Naive B cell (primary cell): ENCODE measurements at places on chromosomes 11 and 22. TPM values are rescaled to one million over a fixed set of nuclear protein-coding genes. Genes with fewer than 3 reads are reported as not detected.

DNA sequence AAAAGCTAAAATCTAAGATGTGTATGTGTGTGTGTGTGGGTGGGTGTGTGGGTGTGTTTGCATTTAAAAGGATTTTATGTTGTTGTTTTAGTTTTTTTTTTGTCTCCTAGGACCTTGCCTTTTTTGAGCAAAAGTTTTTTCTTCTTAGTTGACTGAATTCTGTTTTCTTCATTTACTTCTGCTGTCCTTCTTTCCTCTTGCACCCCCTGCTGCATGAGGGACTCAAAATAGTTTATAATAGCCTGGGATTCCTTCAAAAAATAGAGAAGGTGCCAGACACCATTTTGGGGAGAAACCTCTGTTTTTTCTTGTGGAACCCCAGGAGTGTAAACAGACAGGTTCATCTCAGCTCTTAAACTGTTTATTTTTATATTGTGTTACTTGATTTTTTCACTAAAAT, 817.7 kb downstream of the TBC1D22A start:
- DNase-seq: no peak

DNA sequence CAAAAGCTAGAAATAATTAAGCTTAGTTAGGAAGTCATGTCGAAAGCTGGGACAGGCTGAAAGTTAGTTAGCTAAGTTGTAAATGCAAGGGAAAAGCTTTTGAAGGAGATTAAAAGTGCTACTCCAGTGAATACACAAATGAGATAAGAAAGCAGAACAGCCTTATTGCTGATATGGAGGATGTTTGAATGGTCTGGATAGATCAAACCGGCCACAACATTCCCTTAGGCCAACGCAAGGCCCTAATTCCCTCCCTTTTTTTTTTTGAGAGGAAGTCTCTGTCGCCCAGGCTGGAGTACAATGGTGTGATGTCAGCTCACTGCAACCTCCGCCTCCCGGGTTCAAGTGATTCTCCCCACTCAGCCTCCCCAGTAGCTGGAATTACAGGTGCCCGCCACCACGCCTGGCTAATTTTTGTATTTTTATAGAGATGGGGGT, 23.3 kb upstream of the WEE1 start:
- no peak for DNase-seq

DNA sequence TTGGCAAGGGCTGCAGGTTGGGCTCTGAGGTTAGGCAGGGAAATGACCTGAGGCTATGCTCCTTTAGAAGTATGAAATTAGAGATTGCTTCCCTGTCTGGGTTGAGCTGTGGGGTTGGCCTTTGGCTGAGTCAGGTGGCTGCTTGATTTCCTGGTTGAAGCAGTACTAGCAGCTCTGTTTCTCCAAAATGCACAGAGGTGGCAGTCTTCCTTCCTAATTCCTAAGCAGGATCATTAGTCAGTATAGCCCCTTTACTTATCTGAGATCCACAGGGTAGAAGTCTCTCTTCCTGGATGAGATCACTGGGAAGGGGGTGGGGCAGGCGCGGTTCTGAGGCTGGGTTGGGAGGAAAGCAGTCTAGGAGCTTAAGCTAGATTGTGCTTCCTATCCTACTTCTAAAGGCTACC, 1917.5 kb downstream of the LRRC4C start:
- no peak for DNase-seq

DNA sequence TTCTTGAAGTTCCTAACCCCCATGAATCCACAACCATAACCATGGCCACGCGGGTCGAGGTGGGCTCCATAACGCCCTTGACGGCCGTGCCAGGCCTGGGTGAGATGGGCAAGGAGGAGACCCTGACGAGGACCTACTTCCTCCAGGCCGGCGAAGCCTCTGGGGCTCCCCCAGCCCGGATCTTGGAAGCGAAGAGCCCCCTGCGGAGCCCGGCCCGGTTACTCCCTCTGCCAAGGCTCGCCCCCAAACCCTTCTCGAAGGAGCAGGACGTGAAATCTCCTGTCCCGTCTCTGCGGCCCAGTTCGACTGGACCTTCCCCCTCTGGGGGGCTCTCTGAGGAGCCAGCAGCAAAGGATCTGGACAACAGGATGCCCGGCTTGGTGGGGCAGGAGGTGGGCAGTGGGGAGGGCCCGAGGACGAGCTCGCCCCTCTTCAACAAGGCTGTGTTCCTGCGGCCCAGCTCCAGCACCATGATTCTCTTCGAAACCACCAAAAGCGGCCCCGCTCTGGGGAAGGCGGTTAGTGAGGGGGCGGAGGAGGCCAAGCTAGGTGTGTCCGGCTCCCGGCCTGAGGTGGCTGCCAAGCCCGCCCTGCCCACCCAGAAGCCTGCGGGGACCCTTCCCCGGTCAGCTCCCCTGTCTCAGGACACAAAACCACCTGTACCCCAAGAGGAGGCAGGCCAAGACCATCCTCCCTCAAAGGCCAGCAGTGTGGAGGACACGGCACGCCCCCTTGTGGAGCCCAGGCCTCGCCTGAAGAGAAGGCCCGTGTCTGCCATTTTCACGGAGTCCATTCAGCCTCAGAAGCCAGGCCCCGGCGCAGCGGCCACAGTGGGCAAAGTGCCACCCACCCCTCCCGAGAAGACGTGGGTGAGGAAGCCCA, 75.7 kb downstream of the KIAA1671 start:
- DNase-seq: no peak

DNA sequence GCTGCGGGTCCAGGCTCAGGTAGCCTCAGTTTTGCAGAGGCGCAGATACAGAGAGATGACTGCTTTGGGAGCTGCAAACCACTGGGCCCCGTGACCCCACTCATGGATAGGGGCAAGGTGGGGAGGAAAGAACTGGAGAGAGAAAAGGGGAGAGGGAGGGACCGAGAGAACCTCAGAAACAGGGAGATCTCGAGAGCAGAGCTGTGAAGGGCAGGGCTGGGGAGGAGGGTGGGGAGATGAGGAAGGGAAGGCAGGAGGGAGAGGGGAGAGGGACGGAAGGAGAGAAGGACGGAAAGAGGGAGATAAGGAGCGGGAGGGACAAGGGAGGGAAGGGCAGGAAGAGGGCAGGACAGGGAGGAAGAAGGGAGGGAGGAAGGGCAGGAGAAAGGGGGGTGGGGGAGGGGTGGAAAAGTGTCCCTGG, 46.3 kb downstream of the IGLL1 start:
- no peak for DNase-seq

DNA sequence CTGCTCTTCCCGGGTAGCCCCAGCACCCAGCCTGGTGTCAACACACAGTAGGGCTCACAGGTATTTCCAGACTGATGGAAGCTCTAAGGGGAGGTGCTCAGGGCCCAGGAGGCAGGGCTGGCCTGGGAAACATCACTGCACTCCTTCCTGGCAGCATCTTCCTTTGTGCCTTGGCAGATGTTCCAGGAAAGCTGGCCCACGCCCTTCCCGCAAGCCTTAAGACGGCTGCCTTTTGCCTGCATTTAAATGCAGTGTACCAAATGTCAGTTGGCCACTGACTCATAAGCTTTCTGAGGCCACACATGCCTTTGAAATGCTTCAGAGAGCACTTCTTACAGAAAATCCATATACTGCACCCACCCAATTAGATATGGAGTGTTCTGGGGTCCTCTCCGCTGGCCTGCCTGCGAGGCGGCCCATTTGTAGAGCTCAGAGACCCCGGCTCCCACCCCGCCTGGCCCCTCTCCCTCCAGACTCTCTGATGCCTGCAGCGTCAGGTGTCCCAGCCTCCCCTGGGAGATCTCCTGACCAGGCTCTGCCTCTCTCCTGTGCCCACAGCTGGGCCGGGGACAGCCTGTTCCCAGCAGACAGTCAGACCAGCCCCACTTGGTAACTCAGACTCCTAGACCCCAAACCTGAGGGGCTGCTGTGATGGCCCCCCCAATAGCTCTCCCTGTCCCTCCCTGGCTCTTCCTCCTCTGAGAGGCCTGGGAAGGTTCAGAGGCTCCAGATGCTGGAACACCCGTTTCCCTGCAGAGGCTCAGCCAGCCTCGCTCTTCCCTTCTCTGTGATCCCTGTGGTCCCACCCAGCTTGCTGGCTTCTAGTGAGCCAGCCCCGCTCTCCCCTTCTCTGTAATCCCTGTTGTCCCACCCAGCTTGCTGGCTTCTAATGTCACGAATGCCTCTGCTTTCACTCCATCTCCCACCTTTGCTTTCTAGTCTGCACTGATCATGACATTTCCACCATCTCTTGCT, 47.6 kb upstream of the THY1 start:
- no peak for DNase-seq

DNA sequence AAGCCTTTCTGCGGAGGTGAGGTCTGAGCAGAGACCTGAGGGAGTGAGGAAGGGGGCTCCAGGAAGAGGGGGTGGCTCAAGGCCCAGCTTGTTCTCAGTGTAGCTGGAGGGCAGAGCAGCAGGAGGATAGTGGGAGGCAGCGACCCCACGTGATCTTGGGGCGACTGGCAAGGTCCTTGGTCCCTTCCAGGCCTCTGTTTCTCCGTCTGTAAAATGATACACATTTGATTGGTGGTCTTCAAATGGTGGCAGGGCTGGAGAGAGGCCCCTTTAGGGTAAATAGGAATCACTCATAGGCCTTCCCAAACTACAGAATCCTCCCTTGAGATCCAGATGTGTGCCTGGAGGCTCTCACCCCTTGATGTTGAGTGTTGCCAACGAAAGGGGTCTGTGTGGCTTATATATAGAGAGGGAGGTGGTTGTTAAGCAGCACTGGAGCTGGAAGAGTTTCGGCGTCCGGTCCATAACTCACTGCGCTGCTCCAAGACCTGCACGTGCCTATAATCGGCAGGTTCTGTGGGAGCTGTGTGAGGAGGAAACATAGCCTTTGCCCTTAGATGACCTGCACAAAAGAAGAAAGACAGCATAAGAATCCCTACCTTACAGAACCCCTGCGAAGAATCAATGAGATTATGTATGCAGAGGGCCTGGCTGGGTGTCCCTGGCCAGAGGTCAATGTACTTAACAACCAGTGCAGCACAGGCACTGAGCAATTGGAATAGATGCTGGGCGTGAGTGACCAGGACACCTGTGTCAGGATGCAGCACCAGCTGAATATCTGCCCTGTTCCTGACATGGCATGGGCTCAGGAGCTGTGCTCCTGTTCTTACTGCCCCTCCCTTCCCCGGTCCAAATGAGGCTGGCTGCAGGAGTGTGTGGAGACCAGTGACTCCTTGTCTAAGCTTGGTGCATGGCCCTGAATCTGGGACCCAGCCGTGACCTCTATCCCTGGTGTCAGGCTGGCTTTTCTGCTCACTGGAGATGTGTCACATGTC, 28.7 kb downstream of the OTOG start:
- no peak for DNase-seq

DNA sequence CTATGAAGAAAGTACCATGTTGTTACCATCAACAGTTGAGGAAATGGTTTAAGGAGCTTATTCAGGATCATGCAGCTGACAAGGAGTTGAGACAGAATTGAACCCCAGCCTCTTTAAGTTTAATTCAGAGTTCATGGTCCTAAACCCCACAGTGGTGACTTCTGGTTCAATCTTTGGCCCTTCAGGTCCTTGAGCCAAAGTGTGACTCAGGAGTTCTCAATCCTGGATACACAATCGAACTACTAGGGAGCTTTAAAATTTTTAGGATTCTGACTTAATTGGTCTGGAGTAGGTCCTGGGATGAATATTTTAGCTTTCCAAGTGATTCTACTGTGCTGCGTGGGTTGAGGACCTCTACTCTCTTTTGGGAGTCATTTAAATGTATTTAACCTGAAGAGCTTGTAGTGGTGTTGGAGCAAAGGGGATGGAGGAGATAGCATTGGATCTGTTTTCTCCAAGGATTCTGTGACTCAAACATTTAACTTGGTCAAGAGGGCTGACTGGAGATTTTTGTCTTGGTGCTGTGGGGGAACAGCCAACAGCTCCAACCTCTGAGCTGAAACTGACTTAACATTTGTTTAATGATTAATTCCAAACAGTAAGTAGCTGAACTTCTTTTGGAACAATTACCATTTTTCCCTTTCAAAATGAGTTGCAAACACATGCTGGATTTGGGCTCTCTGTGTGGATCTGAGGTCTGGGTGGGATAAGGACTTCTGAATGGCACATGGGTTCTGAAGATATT, 80.1 kb downstream of the INSC start:
- DNase-seq: no peak

The SSRP1 gene
- 34.3 TPM for polyA plus RNA-seq

GRCh38 chr11:126829716-126830115, 170.9 kb downstream of the KIRREL3 start:
- DNase-seq: no peak

The GRM5 gene
- polyA plus RNA-seq: not detected

GRCh38 chr11:96990914-96991313, 601.1 kb downstream of the JRKL start:
- DNase-seq: no peak

- no peak for DNase-seq
Observed at GRCh38 chr22:34669001-34669400, 397.0 kb upstream of the ISX start.
